ENCODE measurements at places on chromosomes 1 and 21.

- peak; percentile 18 for DNase-seq
Observed at GRCh38 chr1:212070720-212071302, 35.3 kb downstream of the DTL start.

DNA sequence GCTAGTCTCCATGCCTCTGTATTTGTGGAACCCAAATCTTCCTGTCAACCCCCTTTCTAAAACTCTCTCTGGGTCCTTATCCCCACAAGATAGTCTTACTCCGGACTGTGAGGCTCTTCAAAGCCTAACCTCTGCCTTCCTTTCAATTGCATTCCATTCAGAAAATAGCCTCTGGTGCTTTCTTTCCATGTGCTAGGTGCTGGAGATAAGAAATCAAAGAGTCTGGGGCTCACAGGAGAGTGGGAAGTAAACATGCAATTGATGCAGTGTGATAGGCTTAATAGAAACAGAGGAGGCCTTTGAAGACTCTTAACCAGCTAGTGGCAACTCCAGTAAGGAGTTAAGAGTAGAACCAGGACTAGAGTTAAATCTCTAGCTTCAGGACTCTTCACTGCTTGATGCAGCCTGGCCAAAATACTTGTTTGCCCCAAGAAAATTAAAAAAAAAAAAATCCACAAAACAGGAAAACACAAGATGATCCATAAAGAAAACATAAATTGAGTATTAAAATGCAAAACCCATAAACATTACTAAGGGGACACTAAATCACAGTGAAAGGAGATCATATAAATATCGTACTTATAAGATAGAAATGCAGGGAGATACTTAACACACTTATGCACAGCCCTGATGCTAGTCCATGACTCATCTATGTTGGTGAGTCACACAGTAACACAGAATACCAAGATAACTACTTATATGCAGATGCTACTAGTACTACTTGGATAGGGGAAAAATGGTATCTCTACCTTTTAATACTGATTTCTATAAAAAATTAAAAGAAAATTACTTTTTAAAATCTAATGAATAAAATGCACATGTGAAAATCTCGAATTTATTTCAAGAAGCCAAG, 341.5 kb downstream of the KCNH1 start:
- no peak for DNase-seq

GRCh38 chr21:25557180-25557579, 50.1 kb downstream of the MRPL39 start:
- DNase-seq: no peak

DNA sequence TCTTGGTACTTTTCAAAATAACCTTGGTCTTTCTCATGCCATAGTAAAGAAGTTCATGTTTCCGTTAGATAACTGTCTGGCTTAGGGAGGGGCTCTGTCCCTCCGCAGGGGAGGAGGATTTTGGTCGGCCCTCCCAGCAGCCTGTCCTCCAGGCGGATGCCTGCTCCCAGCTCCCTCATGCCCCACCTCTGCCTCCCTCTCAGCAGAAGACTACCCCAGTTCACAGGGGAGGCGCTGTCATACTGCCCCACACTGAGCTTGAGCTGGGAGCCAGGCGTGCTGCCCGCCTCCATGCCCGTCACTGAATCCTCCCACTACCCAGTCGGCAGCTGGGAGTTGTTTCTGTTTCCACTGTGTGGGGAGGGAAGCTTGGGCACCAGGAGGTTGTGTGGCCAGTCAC, 127.3 kb downstream of the CAMTA1 start:
- DNase-seq: no peak

DNA sequence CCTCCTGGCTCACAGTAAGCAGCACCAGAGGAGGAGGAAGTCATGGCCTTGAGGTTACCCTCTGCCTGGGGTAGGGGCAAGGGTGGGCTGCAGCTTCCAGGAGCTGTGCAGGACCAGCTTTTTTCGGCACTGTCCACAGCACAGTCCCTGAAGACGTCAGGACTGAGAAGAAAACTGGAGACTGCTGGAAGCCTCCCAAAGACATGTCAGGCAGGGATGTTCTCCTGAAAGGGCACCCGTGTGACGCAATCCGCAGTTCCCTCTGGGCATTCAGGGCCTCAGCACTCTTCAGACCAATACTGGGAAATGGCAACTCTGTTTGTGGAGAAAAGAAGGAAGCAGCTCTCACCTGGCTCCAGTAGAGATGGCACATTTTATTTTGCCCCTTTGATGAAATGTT, 64.8 kb upstream of the TENT5C start:
- peak; percentile 8 for DNase-seq

DNA sequence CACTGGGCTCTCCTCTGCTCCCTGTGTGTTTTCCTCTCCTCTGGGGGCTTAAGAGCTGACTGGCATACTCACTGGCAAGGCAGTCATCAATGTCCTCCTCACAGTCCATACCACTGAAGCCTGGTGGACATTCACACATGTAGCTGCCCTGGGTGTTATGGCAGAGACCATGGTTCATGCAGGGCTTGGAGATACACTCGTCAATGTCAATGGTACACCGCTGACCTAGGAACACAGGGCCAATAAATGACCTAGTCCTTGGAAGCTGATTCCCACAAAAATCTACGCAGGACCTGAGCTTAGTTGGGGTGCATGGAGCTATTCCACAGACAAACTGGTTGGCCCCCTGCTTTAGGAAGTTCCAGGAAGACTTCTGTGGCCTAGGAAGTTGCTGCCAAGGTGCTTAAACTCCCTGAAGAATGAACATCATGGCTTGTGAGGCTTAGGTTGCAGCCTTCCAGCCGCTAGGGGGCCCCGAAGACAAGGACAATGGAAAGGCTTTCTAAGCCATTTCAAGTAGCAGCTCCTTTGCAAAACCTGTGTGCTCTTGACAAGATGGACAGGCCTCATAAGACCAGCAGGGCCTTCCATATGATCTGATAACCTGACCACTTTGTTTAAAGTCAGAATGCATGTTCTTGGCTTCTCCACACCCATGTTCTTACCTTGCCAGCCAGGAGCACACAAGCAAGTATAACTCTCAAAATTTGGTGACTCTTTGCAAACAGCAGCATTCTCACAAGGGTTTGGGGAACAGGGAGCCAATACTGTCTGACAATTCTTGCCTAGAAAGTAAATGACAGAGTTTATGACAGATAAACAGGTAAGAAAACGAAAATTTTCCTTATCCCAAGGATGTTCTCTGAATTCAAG, 52.3 kb upstream of the ADAM30 start:
- DNase-seq: peak; percentile 66

- no peak for DNase-seq
Observed at GRCh38 chr21:21156957-21157356, 158.7 kb downstream of the NCAM2 start.

- no peak for DNase-seq
Observed at GRCh38 chr21:27192281-27192949, 225.5 kb upstream of the ADAMTS5 start.

- DNase-seq: no peak
Observed at GRCh38 chr1:7447736-7448135, 323.4 kb upstream of the VAMP3 start.

DNA sequence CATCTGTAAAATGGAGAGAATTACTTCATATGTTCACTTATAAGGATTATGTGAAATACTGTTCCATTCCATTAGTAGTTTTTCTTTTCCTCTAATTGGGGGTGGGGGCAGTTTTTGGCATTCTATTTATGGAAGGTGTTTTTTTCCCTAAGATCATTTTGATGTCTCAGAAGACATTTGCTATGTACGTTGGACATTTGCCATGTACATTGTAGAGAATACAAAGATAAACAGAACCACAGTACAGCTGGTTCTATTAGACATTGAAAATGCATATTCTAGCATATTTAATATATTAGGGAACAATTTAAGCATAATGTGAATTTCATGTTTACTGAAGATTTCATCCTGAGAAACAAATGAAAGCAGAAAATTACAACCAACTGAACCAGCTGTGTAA, 98.5 kb downstream of the PTBP2 start:
- no peak for DNase-seq

DNA sequence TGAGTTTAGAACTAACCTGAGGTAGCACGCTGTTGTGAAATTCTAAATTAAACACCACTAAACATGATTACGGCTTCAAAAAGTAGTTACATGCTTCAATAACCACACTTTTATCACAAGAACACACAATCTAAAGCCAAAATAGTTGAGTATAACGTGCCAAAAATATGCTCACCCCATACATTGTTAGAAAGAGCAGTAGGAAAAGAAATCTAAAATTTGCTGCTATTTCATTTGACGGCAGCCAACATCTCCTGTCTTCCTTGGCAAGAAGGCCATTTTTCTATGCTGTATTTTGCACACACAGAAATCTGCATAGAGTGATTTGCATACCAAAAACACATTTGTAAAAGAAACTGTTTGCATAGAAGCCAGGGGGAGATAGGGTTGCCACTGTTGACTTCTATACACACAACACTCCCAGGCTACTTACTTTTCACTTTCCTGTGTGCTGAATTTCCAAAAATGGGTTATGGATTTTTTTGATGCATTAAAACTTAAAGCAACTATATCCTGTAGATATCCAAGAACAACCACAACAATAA, 42.9 kb upstream of the DMRTB1 start:
- no peak for DNase-seq

DNA sequence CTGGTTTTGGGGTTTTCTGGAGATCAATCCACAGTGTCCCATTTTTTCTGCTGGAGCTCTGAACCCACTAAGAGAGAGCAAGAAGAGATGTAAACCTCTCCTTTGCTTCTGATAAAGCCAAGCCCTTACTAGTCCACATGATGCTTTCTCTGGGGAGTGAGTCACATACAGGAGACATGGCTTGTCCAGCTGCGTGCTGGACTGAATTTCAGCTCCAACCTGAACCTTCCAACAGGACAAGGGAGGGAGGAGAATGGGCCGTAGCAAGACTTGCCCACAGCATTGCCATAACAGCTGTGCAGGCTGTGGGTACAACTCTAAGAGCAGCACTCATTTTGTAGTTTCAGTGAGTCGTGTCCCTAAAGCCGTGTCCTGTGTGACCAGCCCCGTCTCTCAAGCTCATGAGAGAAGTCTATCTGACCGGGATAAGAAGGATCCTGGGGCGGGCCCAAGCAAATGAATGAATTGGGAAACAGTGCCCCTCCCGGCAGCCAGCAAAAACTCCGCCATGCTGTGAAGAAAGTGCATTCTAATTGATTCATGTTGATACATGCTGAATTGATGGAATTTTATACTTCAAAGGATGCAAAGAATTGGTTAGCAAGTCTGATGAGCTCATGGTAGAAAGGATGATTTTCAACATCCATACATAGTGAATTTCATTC, 195.2 kb downstream of the GABPA start:
- no peak for DNase-seq

DNA sequence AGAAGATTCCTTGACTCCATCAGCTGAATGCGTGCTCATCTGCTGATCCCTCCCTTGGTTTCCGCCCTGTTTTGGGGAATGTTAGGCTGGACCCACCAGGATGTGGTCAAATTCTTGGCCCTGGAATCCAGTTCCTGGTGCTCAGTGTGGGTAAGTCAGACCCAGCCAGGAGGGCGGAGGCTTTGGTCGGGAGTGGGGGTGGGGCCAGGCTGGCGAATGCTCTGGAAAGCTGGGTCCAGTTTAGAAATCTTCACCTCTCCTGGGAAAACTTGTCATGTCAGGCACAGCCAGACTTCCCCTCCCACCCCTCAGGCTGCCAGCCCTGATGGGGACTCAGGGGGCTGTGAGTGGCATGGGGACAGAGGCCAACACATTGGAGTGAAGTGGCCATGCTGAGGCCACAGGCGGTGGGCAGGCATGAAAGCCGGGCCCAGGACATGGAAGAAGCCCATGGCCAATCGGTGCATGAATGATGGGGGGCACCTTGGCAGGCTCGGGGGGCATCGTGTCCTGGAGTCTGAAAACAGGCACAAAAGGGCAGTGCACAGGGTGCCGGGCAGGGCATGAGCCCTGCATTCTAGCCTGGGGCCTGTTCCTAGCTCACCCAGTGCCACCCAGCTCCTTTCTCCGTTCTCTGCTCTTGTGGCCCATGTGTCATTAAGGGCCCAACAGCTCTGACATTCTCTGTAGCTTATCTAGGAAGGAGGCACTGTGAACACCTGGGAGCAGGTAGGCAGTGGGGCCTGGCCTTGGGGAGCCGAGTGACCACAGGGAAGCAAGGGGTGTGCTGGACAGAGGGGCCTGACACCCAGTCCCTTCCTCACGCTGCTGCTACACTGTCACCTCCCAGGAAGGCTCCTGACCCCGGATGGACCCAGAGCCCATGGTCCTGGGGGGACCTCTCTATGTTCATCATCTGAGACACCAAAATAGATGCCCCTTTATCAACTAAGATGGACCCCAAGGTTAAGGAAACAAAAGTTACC, 14.6 kb upstream of the PADI1 start:
- DNase-seq: no peak

GRCh38 chr1:147156642-147157041, 15.6 kb downstream of the PRKAB2 start:
- DNase-seq: no peak

DNA sequence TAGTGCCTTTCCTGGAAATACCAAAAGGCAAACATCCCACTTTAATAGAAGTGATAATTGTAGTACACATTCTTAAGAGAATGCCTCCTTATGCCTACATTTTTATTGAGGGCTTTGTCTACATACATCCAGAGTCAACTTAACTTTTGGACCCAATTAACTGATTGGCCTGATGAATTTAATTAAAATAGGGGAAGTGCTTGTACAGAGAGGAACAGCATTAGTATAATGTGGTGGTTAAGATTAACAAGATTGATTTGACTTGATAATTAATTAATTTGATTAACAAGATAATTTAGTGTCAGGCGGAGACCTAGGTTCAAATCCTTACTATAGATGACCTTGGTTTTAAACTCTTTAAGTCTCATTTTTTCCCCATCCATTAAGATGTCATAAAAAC, 111.4 kb downstream of the NFIA start:
- DNase-seq: no peak

DNA sequence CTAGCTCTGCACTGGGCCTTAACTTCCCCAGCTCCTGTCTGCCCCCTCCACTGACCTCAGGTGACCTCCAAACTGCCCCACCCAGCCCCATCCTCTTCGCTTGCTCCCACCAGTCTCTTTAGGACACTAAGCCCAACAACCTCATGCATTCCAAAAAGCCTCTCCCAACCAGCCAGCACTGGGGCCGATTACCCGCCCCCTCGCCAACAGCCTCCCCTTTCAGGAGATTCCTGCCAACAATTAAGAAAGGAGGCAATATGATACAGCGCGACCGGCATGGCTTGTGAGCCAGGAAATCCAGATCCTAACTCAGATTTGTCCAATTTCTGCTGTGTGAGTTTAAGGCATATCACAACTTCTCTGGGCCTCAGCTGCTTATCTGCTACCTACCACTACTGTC, 14.7 kb downstream of the KANK4 start:
- no peak for DNase-seq
